Cortex of kidney (tissue), 1 donor: ENCODE measurements at places on chromosomes 13 and 19.

DNA sequence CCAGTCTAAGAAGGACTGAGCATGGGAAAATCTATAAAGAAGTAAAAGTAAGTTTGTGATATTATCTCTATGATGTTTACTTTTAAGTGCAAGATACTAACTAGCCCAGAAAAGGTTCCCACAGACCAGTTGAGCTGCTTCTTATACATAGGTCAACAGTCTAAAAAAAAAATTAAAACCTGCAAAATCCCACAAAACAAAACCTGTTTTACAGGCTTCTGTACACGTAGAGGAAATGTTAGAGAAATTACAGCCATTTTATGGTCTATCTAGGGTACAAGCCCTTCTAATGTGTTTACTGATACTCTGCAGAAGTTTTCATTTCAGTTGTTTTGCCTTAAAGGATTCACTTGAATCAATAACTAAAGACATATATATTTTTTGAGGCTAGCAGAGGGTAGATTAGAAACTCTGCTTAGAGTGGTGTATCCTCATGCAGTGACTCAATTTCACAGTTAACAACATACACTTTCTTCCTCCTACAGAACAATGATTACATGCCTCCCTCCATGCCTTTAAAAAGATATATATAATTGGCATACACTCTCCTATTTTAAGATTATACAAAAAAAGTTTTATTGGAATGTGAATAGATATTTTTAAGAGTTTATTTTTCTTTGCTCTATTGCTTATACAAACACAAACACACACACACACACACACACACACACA, 43.9 kb downstream of the CAB39L start:
- DNase-seq, result no peak

DNA sequence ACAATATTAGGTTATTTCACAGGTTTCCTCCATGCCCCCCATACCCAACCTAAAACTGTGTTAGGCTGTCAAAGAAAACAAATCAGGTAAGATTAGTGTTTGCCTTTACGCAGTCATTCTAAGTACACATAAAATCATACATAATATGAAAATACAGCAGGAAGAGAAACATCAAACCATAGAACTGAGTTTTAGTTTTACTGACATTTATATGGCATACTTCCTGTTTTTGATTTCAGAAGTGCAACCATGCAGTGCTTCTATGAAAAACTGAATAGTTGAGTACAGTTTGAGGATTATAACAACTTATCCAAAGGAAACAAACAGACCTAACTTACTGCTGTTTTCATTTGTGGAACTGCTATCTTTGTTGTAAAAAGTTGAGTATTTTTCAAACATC, 91.3 kb downstream of the KCNRG start:
- DNase-seq, result no peak

- DNase-seq, result no peak
Observed at GRCh38 chr19:7658219-7658686, 10.6 kb upstream of the RETN start.

GRCh38 chr19:2536461-2536860, 60.5 kb downstream of the GADD45B start:
- DNase-seq, result no peak

- no peak for DNase-seq
Observed at GRCh38 chr13:111117961-111118360, 2.9 kb downstream of the ARHGEF7 start.

DNA sequence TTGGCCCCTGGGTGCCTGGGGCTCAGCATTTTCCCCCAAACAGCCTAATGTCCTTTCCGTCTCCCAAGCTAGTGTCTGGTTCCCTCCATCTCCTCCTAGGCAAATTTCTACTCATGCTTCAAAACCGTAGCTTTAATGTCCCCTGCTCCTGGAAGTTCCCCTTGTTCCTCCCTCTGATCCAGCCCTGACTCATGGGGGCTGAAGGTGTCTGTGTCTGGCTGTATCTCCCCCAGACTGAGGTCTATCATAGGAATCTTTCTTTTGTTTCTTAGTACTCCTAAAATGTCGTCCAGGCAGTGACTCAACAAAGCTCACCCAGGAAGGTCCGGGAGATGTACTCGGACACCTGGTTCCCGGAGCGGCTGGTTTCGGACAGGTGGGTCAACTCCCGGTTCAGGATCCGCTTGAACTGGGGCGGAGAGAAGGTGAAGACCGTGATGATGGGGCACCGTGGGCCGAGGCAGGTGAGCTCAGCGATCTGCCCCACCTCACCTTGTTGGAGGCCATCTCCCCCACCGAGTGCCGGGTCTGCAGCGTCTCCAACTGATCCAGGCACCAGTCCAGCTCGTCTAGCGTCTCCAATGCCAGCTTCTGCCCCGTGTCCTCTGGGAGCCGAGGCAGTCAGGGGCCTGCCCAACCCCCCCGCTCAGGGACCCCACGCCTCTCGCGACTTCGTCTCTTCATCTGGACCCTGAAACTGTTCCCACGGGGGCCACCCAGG, 6.2 kb downstream of the PDE4C start:
- DNase-seq, result no peak

GRCh38 chr19:10238172-10238783, 7.1 kb upstream of the S1PR2 start:
- DNase-seq, result no peak

DNA sequence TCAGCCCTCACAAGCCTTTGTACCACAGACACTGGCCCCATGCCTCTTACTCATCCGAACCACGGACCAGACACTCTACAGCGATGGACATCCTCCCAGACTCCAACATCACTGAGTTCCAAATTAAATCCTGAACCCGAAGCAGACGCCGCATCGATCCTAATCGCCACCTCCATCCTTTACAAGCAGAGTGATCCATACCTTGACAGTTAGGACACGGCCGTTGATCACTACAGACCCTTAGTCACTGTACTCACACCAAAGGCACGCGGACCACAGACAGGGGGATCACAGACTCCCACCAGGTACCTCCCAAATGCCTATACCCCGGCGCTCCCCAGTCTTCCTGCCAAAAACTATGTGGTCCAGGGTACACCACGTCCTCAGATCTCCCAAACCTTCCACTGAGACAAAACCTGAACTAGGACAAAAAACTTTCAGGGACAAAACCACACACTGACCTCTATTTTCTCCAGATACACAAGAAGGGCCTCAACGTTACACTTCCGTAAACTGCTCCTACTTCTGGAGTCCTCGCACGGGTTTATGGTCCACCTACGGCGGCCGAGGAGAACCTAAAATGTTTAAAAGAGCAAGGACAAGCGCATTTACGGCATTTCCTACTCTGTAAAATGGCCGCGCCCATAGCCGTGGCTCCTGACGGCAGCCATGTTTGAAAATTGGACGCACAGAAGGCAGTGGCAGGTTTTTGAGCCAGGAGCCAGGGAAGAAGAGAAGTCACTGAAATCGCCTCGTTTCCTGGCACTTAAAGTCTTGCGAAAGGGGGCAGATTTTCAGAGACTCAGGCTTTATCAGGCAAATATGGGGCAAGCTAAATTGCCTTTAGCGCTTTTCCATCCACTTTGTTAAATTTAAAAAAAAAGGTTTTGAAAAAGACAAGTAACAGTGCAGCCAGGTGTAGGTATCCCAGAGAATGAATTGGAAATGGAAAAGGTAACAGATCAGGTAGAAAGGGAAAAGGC, at the start of gene ZNF350:
ZNF350 (minus strand) TSS at position 532 of the 983 bp plus-strand sequence. CDS start 12,480 bp downstream, outside the sequence.
- DNase-seq, result no peak

GRCh38 chr13:99811067-99811700, 160.4 kb downstream of the ZIC5 start:
- DNase-seq, result no peak

DNA sequence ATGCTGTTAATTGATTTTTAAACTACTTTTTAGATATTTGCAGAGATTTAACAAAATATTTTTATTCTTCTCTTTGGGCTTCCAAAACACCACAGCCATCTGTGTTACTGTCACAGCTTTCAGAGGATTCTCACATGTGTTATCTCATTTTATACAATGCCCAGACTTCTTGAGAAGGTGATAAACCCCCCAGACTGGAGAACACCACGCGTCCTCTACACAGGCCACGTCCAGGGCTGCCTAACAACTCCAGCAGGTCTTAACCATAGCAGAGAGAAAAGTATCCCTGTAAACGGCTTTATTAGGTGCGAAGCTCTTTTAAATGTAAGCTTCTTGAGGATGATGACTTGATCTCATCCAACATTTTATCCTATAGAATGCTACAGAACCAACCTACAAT, 2.0 kb downstream of the GPR183 start:
- no peak for DNase-seq

GRCh38 chr19:33497131-33497777, 24.3 kb downstream of the PEPD start:
- no peak for DNase-seq

DNA sequence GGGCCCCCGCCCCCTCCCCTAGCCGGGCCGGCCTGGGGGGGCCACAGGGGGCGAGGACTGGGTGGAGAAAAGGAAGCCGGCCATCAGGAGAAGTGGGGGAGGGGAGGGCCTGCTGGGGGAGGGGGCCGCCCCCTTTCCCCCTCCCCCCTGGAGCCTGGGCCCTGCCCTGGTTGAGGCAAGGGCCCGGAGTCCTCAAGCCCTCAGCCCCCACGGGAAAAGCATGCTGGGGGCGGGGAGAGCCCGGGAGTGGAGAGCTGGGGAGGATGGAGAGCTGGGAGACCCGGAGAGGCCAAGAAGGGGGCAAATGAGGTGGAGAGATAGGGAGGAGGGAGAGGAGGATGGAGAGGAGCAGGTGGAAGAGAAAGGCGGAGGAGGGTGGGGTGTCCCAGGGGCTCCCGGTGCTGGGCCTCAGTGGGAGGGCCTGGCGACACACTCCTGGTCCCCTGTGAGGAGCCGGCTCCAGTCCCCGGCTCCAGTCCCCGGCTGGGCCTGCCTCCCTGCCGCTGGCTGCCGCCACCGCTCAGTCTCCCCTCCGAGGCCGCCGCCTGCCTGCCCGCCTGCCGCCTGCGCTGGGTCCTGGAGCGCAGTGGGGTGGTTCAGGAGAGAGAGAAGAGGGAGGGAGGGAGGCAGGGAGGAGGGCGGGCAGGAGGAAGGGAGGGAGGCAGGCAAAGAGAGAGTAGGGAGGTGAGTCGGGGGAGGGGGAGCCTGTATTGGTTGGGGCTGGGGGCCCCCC, at the start of gene GRIK5:
GRIK5 (minus strand) TSS at position 588 of the 733 bp plus-strand sequence. CDS start 4,436 bp downstream, outside the sequence.
- DNase-seq, result no peak

GRCh38 chr19:46732966-46733689, 12.7 kb upstream of the FKRP start:
- DNase-seq, result no peak

- no peak for DNase-seq
Observed at GRCh38 chr19:53971673-53972072, 8.9 kb downstream of the CACNG8 start.

- no peak for DNase-seq
Observed at GRCh38 chr13:67120872-67121531, 109.1 kb downstream of the PCDH9 start.

- DNase-seq, result no peak
Observed at GRCh38 chr19:955803-956765, 28.1 kb upstream of the WDR18 start.

DNA sequence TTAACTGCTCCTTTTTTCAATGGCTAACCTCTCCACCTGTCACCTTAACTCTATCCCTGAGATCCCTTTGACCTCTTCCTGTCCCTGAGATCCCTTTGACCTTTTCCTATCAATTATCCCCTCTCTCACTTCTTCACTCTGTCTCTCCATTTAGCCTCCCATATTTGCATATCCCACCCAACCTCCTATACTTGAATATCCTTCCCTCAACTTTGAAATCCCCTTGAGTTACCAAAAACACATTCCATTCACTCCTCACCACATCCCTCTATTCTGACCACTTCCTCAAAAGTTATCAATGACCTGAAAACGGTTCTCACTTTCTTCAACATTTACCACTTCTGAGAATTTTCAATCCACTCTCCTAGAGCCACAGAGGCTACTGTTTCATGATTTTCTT, 3.0 kb downstream of the MYCBP2 start:
- no peak for DNase-seq

- DNase-seq, result no peak
Observed at GRCh38 chr19:42030645-42031440, 36.8 kb upstream of the ATP1A3 start.

DNA sequence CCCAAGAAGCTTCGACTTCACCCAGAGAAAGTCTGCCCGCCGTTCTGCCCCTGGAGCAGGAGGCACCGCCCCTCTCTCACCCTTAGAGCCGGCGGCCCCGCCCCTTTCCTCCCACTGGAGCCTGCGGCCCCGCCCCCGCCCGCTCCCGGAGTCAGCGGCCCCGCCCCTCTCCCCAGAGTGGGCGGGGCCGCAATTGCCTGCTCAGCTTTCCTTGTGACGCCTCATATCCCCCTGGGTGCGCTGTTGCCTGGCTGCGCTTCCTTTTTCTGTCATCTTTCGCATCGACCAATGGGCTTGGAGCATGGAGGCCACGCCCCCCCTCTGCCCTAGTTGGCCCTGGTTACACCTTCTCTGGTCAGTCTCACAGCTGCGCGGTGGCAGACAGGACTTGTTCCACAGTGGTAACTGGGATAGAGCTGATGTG, 38.2 kb upstream of the ZNF492 start:
- DNase-seq, result no peak

GRCh38 chr13:99191900-99192399, 8.7 kb upstream of the UBAC2 start:
- DNase-seq, result no peak

DNA sequence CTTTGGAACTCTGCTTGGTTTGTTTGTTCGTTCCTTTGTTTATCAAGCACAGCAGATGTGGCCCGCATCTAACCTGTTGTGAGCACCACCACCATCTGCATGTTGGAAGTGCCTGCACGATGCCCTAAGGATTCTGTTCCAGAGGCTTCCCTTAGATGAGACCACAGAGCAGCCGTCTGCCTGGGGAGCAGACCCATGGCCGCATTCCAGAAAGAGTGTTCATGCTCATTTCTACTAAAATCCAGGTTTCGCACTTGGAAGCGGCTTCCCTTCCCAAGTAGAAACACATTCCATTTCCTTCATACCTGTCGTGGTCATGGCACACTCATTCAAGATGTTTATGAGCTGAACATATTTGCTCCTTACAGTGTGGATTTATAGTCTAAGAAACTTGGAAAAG, 27.2 kb downstream of the COL4A2 start:
- no peak for DNase-seq

DNA sequence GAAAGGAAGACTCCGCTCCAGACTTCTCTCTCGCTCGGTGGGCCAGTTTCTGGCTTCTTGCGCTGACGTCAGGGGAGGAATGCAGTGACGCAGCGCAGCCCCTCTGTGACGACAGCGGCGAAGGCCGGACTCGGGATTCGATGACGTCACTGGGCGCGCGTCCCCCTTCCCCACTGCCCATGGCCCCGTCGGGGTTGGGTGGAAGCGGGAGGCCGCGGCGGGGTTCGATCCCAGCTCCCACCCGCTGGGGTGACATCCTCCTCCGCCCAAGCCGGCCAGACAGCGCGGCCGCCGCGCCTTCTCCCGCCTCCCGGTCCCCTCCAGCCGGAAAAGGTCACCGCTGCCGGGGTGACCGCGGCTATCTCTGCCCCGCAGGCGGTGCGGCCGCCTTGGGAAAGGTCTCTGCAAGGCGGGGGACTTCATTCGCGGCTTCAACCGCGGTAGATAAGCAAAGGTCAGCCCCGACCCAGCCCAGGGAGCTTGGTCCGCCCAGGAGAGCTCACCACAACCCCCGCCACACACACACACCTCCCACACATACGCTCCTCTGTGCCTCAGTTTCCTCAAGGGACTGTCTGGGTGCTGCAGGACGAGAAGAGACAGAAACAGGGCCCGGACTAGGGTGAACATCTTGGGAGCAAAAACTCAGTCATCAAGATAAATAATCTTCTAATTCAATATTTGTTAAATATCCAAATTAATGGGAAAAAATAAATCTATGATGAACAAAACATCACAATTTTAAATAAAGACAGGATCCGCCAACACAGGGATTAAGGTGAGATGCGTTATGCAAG, 844 bp upstream of the RFX1 start:
- DNase-seq, result no peak
